ENCODE measurements at places on chromosomes 5 and 9.
A peak's percentile ranks its signal among the peaks of the same experiment; 100 is the strongest.

- no peak for DNase-seq
Measured at GRCh38 chr9:91810286-91810905, 139.6 kb downstream of the ROR2 start.

DNA sequence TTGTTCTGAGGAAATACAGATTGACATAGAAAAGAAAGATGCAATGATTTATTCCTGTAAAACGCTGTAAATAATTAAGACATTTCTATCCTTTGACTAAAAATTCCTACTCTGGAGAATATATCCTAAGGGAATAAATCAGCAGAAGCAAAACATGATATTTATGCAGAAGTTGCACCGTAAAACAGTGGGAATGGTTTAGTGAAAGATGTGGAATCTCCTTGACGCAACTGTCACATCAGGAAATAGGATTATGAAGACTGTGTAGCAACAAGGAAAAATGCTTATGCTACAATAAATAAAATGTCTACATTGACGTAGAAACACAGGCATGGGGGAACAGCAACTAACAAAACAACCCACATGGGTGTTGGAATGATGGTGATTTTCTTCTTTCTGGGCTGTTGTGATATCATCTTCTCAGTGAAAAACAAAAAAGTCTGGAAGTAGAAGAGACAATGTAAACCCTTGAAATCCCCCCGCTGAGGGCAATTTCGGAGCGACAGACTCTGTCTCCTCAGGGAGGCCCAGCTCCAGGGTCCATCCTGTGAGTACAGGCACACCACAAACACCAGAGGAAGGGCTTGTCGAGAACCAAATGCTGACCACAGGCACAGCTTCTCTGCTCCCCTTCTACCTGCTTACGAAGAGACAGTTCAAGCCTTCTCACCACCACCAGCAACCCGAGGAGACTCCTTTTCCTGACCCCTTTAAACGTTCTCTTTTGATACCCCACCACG lies 25.2 kb downstream of the COL23A1 start:
- DNase-seq, result no peak

DNA sequence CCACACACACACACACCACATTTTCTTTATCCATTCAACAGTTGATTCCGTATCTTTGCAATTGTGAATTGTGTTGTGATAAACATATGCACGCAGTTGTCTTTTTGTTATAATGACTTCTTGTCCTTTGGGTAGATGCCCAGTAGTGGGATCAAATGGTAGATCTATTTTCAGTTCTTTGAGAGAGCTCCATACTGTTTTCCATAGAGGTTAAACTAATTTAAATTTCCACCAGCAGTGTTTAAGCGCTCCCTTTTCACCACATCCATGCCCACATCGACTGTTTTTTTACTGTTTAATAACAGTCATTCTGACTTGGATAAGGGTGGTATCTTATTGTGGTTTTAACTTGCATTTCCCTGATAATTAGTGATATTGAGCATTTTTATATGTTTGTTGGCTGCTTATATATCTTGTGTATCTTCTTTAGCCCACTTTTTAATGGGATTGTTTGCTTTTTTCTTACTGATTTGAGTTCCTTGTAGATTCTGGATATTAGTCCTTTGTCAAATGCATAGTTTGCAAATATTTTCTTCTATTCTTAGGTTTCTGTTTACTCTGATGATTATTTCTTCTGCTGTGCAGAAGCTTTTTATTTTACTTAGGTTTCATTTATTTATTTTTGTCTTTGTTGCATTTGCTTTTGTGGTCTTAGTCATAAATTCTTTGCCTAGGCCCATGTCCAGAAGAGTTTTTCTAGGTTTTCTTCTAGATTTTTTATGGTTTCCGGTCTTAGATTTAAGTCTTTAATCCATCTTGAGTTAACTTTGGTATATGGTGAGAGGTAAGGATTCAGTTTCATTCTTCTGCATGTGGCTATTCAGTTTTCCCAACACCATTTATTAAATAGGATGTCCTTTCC lies 82.4 kb downstream of the SH3RF2 start:
- no peak for DNase-seq

DNA sequence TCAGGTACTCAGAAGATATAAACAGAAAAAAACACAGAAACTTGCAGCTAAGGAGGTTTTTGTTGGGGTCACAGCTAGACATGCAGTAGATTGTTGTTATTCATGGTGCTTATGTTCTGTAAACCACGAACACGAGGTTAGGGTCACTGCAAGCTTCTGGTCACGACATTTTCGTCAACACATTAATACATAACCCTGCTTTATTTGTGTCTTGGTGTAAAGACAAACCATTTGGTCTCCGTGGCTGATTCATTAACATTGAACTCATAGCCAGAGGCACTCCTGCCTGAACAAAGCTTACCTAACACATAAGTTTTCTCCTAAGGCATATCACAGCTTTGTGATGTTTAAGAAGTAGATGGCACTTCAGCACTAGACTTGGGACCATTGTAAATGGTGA lies 16.9 kb downstream of the TEK start:
- DNase-seq, result no peak

DNA sequence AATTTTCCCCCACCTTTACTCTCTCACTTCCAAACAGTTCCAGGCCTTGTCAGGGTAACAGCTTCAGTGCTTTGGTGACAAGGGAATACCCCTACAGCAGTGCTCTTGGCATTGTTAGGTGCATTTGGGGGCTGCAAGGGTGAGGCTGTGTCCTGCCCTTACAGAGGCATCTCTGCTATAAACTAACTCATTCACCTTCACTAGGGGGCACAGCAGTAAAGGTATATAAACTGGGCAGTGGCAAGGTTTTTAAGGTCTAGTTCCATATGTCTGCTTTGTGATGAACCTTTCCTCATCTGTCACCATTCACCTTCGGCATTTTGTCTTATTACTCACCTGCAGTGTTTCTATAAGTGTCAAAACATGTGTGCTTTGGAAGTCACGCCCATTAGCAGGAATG lies 79.1 kb upstream of the GPR151 start:
- no peak for DNase-seq

DNA sequence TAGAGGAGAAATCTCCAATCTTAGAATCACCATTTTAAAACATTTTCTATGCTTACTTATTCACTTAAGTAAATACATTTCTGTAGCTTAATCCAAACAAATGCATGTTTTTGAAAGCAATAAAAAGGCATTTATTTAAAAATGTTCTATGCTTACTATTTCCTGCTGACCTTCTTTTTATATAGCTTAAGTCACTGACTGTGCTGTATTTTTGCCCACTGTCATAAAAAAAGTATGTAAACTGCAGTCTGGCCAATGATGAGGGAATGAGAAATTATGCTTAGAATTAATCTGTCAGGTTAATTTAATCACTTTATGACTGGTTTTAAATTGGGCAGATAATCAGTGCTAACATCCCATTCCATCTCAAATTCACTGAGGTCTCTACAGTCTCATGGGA lies 20.1 kb downstream of the NUDT12 start:
- no peak for DNase-seq

- no peak for DNase-seq
Measured at GRCh38 chr9:138007566-138007917, 130.0 kb downstream of the CACNA1B start.

GRCh38 chr5:35777358-35778087 lies 79.2 kb upstream of the IL7R start:
- DNase-seq, result peak; percentile 76

DNA sequence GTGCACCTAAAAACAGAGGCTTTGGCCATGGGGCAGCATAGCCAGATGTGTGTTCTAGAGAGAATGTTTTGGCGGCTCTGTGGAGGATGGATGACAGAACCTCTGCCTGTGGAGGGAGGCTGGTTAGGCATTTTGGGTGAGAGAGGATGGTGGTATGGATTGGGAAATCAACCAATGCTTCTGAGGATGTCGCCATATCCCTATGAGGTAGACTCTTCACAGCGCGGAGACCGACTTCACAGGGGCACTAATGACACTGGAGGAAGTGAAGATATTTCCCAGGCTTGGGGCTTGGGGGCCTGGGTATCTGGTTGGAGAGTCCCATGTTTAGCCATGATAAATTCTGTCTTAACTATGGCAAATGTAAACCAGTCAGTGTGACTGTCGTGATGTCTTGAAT lies 140.6 kb upstream of the KLF4 start:
- DNase-seq, result no peak

GRCh38 chr9:132367613-132368313 lies 13.0 kb upstream of the SETX start:
- no peak for DNase-seq

- DNase-seq, result no peak
Measured at GRCh38 chr5:135372654-135373381, 26.2 kb downstream of the MACROH2A1 start.

- no peak for DNase-seq
Measured at GRCh38 chr5:91006713-91007112, 376.4 kb downstream of the ARRDC3 start.

DNA sequence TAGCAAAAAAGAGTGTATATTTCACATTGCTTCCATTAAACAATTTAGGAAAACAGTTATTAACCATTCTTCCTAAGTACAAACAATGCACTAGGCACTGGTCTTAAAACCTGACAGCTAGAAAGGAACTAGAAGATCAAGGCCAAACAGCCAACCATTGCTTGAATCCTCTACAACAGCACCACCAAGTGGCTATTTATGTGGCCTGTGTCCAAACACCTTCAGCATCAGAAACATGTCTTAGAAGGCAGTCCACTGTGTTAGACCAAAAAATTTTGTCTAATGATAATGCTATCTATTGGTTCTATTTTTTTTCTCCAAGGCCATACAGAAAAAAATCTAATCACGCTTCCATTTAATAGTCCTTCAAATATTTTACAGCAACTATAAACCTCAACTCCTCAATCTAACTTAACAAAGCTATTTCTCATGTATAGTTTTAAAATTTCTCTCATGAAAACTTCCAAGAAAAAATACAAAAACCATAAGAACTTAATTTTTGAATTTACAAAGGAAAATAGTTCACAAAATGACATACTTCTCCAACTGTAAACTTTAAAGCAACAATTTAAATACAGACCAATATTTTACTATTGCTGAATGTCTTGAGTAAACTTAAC lies 36.1 kb downstream of the CAAP1 start:
- DNase-seq, result peak; percentile 21

DNA sequence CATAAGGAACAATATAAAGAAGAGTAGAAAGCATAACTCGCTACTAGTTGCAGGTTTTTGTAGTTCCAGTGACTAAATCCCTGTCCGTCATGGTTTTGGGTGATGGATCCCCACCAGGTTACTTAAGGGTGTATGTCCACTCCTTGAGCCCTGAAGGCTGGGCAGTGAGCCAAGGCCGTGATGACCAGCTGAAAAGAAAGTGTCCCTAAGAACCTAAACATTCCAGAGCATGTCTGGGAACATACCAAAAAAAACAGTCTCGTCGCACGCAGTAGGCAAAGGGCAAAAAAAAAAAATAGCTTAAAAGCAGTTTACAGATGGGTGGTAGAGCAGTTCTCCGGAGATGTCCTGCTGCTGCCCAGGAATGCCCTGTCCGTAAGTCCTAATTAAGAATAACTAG lies 21.4 kb upstream of the SNAPC3 start:
- no peak for DNase-seq

GRCh38 chr9:80615964-80616363 lies 1044.2 kb downstream of the TLE4 start:
- no peak for DNase-seq

DNA sequence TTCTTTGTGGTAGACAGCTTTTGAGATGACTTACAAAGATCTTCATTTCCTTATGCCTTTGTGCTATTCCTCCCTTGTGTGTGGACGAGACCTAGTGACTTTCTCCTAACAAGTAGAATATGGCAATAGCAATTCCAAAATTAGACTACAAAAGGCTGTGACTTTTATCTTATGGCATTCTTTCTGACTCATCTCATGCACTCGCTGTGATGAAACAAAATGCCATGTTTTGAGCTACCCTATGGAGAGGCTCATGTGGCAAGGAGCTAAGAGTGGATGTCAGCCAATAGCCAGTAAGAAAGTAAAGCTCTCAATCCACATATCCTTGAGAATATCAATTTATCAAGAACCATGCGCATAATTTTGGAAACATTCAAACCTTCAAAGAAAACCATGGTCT lies 380.5 kb upstream of the SMC2 start:
- no peak for DNase-seq

DNA sequence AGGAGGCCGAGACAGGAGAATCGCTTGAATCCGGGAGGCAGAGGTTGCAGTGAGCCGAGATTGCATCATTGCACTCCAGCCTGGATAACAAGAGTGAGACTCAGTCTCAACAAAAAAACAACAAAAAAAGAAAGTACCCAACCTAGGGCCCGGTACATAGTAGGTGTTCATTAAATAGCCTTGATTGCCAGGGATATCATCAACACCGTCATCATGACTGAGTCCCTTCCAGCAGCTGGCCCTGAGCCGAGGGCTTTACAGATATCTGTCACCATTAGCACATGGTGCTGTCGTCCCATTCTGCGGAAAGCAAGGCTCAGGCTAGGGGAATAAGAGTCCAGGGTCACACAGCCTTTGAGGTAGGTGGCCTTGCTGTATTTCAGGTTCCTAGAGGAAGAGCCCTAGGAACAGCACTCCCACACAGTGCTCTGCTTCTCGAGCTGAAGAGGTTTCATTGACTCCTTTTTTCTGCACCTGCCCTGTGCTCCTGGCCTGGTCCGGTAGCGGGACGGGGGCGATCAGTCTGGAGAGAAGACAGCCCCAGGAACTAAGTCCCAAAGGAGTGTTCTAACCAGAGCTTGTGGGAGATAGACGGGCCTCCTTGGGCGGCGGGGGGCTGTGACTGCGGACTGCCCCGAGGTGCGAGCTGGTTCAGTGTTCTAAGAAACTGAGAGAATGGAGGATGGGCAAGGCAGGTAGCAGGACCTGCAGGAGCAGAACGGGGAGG lies 48.2 kb downstream of the CXXC5 start:
- DNase-seq, result no peak

- DNase-seq, result peak; percentile 12
Measured at GRCh38 chr9:69946800-69947437, 96.7 kb upstream of the MAMDC2 start.

GRCh38 chr5:52800394-52801213 lies 12.9 kb downstream of the ITGA1 start:
- peak; percentile 73 for DNase-seq

DNA sequence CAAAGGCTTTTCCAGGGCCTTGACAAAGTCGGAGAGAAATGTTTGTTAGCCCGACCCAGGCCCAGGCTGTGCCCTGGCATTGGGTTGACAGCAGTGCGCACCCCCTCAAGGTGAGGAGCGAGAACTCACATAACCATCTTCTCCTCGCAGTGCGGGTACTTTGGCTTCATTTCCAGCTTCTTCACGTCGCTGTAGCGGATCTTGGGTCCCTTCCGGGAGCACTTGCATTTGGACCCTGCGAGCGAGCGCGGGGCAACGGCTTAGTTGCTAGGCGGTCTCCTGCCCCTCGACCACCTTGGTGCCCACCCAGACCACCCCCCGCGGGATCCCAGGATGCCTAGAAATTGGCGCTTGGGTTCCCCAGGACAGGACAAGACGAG lies 496 bp downstream of the CXCL14 start:
- DNase-seq, result no peak

GRCh38 chr9:124259158-124259808 lies 1.5 kb downstream of the NEK6 start:
- peak; percentile 84 for DNase-seq

DNA sequence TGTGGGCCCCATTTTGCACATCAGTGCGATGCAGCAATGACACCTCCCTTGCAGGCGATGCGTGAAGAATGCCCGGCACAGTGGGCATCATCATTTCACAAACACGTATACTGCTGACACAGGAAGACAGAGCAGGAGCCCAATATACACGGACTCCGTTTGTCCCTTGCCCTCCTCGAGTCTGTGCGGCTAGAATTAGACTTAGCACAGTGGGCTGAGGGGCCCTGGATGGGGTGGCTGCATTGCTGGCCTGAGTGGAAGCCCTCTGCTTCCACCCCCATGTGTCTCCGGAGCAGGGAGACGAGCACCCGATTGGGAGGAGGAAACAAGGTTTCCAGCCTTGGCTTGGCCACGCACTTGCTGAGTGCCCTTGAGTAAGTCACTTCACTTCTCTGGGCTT lies 40.8 kb downstream of the GSN start:
- DNase-seq, result no peak
